ENCODE measurements at places on chromosomes 1 and 21.

DNA sequence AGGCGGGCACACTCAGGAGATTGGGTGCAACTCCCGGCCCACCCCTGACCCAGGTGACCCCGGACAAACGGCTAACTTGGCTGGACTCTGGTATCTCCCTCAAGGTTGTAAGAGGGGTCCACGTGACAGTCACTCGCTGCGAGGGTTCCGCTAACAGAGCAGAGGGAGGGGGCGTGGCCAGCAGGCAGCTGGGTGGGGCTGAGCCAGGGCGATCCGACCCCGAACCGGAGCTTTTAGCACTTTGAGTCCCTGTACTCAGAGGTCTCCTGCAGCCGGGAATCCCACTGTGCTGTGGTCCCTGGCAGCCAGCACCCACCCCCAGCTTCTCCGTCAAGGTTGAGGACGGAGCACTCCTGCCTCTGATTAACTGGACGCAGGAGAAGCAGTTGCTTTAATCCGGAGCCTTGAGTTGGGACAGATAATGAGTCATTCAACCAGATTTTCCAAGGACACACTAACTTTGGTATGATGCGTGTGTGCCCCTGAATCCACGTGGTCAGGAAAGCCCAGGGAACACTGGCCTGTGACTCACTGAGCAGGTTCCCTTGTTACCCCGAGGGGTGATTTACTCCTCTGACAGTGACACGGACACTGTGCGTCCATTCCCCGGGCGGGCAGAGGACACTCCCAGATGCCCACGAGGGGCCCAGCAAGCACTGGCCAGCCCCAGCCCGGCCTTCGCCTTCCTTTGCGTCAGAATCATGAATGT is 16.8 kb downstream of the TRPM2 start:
- DNase-seq, result peak; percentile 73

DNA sequence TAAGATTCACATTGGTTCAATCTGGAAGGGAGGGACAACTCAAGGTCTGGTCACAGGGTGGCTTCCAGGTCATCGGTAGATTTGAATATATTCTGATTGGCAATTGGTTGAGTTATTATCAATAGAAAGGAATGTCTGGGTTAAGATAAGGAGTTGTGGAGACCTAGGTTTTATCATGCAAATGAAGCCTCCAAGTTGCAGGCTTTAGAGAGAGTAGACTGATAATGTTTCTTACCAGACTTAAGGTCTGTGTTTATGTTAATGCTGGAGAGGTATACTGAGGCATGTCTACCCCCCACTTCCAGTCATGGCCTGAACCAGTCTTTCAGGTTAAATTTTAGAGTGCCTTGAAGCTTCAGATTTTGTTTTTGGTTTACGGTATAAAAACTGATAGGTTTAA is 29.7 kb downstream of the USP25 start:
- DNase-seq, result no peak

GRCh38 chr21:22575165-22575584 is 1577.0 kb downstream of the NCAM2 start:
- DNase-seq, result peak; percentile 22

GRCh38 chr21:43692949-43693348 is 26.0 kb upstream of the PDXK start:
- no peak for DNase-seq

GRCh38 chr1:67766141-67766978 is 66.9 kb downstream of the GNG12 start:
- peak; percentile 67 for DNase-seq

GRCh38 chr1:184593597-184593996 is 161.1 kb downstream of the EDEM3 start:
- DNase-seq, result no peak

- no peak for DNase-seq
Observed at GRCh38 chr1:1678581-1679380, 13.8 kb downstream of the SLC35E2B start.

DNA sequence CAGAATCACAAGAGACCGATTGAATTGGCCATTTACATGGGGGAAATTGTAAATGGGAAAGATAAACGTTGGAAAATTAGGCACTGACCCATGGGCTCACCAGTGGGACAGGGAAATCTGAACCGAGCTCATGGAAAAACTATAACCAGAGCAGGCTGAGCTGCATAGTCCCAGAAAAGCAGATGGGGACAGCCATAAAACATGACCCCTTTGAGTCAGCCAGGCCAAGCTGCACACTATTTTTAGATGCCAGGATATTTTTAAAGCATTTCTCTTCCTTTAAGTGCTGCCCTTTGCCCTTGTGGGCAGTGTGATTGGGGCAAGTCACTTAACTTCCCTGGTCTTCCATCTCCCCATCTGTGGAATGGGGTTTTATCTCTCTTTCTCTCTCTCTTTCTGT is 184.1 kb downstream of the FOXD2 start:
- DNase-seq, result no peak

GRCh38 chr1:227904541-227905335 is 43.0 kb downstream of the WNT9A start:
- DNase-seq, result no peak

- no peak for DNase-seq
Observed at GRCh38 chr21:45613396-45613795, 30.1 kb upstream of the PCBP3 start.

DNA sequence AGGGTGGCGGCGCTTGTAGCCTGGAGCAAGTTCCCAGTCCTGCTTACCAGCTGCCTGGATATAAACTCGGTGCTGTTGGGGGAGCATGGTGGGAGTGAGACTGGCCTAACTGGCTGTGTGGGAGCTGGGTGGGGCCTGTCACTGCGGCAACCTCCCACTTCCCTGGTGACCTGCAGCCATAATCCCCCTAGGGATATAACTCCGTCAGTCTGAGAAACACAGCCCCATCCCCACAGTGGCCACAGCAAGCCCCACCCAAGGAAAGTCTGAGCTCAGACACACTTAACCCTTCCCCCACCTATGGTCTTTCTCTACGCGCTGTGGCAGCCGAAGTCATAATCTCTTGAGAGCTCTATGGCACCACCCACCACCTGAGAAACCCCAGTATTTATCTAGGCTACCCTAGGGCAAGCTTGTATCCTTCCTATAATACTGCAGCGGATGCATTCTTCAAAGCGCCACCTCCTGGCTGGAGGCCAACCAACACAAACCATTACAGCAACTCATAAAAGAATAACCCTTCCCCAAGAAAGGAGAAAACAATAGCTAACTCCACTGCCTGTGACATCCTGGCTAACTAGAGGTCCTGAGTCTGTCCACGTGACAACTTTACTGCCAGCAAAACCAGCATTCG is 57.4 kb downstream of the ZNF648 start:
- peak; percentile 63 for DNase-seq

- no peak for DNase-seq
Observed at GRCh38 chr21:44977616-44978340, 37.9 kb downstream of the SLX9 start.

GRCh38 chr21:28817871-28818270 is 174.8 kb downstream of the LTN1 start:
- no peak for DNase-seq

DNA sequence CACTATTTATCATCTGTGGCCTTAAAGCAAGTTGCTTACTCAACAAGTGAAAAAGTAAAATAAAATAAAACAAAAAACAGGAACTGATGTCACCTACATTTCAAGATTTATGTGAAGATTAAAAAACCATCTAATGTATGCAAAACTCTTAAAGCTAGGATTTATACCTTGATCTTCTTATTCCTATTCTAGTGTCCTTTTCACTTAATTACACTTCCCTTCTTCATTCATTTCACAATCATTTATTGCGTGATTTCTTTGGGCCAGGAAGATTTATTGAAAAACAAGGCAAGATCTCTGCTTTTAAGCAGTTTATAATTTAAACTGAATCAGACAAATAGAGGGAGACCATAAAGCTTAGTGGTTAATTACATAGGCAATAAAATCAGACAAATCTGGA is 18.6 kb downstream of the PTGER3 start:
- no peak for DNase-seq

DNA sequence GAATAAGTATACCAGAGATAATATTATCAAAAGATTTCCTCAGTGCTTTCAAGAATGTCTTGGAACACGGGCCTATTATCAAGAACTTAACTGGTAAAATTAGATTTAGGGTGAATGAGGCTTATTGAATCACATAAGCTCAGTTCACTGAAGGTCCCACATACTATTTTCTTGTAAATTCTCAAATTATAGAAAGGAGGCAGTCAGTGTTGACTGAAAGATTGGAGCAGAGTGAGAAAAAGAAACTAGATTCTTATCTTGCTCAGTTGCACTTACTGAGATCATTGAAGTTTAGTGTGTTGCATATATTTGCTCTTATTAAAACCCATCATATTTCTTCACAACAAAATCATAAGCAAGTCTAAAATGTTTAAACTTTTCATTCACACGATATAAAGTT is 3.9 kb upstream of the RGS1 start:
- no peak for DNase-seq

Data from testis (tissue), 5 donors.